ENCODE measurements at places on chromosomes 3 and 15.

DNA sequence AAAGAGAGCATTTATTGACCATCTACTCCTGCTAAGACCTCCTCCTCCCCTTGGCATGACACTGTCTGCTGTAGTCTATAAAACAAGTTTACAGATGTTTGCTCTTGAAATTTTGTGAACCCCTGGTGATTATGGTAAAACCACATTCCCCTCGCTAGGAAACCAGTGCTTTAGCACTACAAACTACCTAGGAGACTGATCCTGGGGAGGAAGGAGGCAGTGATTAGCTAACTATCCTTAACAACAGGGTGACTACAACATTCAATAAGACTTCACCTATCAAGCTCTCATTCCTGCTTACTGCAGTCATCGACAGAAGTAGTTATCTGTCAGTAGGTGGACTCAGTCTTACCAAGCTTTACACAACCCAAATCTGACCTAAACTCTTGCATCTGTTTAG is 371.3 kb downstream of the TUSC7 start:
- DNase-seq: no peak

DNA sequence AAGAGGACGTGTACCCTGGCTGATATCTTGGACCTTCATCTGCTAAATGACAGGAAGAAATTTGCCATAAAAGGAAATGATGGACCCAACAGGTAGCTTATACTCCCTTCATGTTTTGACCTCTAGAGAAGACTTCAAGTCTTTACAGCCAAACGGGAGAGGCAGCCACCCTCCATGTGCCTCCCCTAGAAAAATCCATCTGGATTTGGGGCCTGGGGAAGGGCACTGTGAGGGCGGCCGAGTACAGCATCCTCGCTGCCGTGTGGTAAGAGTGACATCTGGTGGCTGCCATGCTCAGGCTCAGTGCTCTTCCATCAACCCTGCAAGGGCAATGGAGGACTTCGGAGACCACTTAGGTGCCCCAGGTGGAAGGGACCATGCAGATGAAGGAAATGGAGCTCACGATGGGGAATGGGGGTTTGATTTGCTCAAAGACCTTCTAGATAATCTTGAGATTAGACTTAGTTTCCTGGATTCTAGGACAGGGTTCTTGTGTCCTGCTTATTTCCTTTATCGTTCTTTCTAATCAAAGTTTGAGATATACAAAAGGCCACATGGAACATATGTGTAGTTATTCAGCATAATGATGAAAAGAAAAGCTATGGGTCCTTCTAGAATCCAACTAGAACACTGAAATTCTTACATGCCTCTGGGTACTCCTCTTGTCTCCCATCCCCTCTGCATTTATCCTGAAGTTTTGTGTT is 44.4 kb downstream of the AQP9 start:
- DNase-seq: no peak

DNA sequence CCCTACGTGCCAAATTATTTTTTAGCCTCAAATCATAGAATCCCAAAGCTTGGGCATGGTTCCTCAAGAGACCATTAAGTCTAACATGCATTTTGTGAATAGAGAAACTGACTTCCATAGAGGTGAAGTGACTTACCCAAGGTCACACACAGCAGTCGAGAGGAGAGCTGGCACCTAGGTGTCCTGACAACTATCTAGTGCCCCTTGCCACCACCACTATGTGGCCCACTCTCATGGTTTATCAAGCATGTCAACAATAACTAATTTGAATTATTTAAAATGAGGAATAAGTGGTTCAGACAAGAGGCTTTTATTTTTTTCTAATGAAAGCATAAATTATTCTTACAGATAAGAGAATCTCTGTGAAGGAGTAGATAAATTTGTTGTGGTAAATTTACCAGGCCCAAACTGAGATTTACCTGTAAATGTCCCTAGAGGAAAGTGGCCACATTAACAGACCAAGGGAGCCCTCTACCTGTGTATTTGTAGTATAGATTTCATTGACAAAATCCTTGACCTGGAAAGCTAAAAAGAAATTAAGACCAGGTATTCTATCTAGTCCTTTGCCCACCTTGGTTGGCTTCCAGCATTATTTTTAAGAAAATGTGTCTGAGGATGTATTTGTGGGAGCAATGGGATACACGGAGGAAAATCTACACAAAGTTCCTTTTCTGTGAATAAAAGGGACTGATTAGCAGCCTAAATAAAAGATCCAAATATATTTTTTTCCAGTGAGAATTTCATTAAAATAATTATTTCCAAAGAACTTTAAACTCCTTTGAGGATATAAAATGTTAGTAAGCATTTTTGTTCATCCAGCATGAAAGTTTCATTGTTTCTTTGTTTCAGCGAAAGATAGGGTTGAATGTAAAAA is 49.1 kb downstream of the IQCH start:
- no peak for DNase-seq

DNA sequence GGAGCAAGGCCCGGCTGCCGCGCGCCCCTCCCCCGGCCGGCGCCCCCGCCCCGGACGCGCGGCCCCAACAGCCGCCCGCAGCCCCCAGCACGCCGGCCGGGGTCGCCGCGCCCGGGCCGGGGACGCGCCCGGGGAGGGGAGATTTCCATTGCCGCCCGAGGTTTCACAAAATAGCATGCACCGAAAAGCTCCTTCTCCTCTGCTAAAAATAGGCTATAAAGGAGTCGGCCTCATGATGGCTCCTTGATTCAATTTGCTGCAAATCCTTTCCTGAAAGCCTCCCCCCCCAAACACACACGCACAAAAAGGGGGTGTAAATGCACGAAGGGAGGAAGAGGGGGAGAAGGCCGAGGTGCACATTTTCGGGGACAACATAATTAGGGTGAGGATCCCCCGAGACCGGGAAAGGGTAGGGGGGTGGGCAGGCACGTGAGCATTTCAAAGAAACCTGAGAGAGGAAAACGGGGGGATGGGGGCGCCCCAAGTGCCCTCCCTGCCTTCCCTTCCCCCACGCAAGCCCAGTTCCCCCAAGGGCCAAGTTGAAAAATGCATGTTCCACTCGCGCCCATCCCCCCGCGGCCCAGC is 734 bp downstream of the TBL1XR1 start:
- no peak for DNase-seq

DNA sequence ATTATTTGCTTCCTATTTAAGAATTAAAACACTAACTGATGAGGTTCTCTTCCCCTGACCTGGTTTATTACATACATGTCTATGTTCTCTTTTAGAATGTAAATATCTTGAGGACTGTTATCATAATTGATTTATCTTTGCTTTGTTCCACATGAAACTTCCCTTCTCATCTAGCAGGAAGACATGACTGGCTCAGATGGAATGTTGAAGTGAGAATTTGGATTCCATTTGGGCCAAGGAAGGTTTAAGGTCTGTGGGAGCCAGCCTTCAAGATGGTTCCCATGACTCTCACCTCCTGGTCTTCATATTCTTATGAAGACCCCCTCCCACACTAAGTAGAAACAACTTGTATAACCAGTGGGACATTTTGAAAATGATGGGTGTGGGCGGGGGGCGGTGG is 222.2 kb upstream of the GADL1 start:
- no peak for DNase-seq

GRCh38 chr3:143135150-143135549 is 15.6 kb downstream of the CHST2 start:
- DNase-seq: no peak

GRCh38 chr3:98209244-98209643 is 42.7 kb downstream of the OR5H15 start:
- no peak for DNase-seq

DNA sequence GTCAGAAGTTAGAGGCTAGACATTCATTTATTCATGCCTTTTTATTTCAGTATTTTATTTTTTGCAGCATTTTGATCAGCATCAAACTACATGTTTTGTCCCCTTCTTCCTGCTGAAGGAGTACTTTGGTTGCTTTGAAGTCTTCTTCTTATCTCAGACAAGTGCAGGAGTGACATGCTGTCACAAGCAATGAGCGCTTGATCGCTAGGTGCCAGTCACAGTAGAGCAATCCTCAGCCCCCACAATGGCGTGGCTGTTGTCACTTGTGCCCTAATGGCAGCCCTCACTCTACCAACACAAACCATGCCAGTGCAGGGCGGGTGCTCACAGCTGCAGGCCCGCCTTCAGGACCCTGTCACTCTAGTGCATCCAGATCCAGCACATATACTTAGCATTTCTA is 184.6 kb upstream of the FEZF2 start:
- DNase-seq: no peak
